ENCODE measurements at places on chromosomes 2 and 18.

GRCh38 chr2:103293067-103293741 lies 531.4 kb downstream of the TMEM182 start:
- DNase-seq: no peak

- DNase-seq: no peak
Observed at GRCh38 chr18:392928-393573, 107.5 kb downstream of the COLEC12 start.

DNA sequence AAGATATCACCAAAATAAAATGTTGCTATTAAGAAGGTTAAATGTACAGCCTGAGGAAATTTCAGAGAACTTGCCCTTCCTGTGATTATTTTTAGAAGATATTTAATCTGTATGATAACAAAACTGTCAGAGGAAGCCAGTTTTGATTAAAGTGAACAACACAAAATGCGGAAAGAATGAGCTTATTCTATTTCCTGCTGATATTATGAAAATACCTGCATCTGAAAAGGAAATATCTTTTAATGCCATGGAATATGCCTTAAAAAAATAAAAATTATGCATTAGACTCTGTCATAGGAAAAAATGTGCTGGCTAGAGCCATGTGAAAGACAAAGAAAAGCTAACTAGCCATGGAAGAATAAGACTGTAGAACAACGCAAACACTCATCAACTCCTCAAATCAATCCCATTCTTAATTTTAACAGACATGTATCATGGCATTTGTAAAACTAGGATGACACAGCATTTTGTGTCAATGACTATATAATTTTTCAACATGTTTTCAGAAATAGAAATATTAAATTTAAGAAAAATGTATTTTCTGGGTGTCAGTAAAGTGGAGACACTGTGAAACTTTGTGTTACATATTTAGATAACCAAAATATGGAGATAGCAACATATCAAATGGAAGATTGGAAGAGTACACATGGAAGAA lies 1768.2 kb downstream of the SUCLG1 start:
- DNase-seq: no peak

- DNase-seq: no peak
Observed at GRCh38 chr2:227661025-227661649, 5.5 kb upstream of the SCYGR5 start.

GRCh38 chr2:120924924-120925323 lies 189.3 kb downstream of the GLI2 start:
- no peak for DNase-seq

- no peak for DNase-seq
Observed at GRCh38 chr2:117785740-117786139, 28.8 kb upstream of the DDX18 start.

GRCh38 chr2:219446101-219446504 lies 11.5 kb downstream of the SPEG start:
- DNase-seq: no peak

GRCh38 chr2:233990261-233990798 lies 60.2 kb upstream of the SPP2 start:
- DNase-seq: no peak

DNA sequence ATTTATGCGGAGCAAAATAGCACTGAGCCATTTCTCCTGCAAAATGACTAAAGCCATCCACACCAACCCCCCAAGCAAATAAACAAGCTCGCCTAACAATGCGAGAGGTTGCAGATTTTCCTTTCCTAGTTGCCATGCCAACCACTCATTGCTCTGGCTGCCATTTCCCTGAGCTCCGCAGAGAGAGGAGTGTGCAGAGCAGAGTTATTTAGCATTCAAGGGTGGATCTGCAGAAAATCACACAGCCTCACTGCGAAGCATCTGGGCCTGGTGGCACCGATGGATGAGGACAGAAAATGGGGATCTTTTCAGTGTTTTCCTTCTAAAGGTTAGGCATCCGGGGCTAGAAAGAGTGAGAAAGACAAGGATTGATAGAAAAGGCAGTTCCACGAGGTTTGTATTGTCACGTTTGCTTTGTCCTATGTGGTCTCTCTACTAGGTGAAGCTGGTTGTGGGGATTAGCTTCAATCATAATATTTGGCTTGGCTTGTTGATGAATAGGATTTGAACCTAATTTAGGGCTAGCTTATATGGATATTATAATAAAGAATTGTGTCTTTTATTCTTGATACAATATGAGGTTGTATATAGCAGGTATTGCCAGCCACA lies 110.2 kb upstream of the UNC80 start:
- no peak for DNase-seq

- no peak for DNase-seq
Observed at GRCh38 chr2:127597046-127597983, 48.6 kb upstream of the GPR17 start.

DNA sequence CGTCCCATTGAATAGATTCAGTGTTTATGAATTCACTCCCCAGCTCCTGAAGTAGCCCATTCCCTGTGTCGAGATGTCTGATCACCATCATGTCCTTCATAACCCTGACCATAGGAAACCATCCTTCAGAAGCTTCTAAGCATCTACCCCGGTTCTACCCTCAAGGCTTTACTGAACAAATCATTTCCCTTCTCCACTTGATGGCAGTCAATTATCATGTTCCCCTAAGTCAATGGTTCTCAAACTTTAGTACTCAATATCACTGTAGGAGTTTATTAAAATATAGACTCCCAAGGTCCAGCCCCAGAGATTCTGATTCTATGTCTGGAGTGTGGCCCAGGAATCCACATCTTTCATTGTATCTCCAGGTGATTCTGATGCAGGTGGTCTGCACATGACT lies 228.4 kb upstream of the SP5 start:
- DNase-seq: no peak

- DNase-seq: no peak
Observed at GRCh38 chr2:88053934-88054781, 1.4 kb downstream of the KRCC1 start.

DNA sequence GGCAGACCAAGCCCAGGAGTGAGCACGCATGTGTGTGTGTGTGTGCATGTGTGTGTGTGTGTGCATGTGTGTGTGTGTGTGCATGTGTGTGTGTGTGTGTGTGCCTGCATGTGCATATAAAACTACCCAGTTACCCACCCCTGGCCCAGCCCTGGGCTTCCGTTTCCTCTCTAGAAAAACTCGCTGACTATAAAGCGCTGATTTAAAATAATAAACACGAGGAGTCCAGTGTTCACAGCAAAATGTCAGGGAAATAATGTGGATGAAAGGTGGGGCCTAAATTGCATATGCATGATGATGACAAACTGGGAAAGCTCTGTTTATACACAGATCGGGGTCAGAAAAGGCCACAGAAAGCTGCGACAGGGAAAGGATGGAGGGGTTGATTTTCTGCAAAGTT lies 7.5 kb downstream of the ADCY3 start:
- DNase-seq: no peak

- no peak for DNase-seq
Observed at GRCh38 chr2:97996679-97997078, 931 bp upstream of the TMEM131 start.

DNA sequence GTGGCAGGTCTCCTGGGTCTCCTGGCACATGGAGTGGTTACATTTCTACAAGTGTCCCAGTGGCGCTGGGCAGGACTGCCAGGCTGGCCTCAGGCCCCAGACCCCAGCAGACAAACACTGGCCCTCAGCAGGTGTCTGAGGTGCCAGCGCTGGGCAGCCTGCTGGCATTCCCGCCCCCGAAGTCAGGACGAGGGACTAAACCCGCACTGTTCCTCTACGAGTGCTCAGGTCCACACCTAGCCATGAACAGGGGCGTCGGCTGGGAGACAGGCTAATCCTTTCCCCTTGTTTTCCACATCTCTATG lies 12.8 kb downstream of the SNED1 start:
- DNase-seq: no peak

- no peak for DNase-seq
Observed at GRCh38 chr2:179107737-179108136, 57.8 kb upstream of the CCDC141 start.

GRCh38 chr2:227308784-227309183 lies 16.3 kb upstream of the MFF start:
- DNase-seq: no peak

- no peak for DNase-seq
Observed at GRCh38 chr2:203744091-203744490, 37.7 kb downstream of the CD28 start.
